ENCODE measurements at places on chromosomes 3 and 15.

GRCh38 chr3:172541945-172542488 lies 18.8 kb upstream of the TNFSF10 start:
- no peak for DNase-seq

DNA sequence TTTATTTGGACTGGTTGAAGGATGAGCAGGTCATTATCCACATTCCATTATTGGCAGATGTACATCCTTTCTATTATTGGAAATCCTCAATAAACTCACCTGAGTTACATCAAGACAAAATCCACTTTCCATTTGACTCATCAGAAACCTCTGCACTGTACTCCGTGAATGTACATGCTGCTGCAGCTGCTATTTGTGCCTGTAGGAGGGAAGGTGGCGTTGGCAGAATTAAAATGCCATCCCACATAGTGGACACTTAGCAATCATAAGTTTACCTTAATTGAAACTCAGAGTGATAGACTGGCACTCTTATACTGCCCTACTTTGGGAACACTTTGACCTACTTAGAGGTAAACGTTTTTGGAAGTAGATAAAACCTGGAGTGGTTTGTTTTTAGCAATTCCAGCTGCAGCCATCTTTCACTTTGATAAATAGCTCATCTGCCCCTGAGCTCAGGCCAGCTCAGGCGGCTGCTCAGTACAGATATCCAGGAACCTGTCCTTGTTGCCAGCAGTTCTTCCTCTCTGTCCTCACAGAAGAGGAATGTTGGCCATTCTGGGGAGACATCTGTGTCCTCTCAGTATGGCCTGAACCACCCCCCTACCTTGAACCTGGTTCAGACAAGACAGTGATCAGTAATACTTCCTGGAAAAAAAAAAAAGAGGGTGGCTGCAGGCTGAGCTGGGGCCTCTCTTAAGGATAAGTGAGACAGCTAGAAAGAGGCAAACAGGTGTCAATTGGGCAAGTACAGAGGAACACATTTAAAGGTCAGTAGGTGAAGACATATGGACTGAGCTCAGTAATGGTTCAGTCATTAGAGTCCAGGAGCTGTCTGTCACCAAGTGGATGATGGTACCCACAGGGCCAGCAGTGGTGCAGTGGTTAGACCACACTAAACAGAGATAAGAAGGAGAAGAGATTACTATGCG lies 153.4 kb upstream of the UMPS start:
- no peak for DNase-seq

DNA sequence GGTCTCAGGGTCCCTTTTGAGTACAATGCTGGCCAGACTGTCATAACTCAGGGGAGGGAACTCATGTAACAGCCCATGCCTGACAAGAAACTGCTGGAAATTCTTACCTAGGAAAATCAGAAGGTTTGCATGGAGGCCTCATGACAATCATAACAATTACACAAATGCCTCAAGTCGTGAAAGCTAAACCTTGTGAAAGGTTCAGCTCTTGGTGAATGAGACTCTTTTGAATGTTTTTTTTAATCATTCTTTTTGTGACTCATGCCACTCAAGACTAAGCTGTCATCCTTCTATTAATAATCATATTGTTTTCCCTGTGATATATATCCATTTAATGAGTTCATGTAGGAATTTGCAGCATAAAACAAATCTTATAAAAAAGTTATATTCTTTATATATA lies 61.4 kb upstream of the LEKR1 start:
- no peak for DNase-seq

GRCh38 chr3:126113733-126114442 lies 30.0 kb upstream of the SLC41A3 start:
- DNase-seq, result no peak

DNA sequence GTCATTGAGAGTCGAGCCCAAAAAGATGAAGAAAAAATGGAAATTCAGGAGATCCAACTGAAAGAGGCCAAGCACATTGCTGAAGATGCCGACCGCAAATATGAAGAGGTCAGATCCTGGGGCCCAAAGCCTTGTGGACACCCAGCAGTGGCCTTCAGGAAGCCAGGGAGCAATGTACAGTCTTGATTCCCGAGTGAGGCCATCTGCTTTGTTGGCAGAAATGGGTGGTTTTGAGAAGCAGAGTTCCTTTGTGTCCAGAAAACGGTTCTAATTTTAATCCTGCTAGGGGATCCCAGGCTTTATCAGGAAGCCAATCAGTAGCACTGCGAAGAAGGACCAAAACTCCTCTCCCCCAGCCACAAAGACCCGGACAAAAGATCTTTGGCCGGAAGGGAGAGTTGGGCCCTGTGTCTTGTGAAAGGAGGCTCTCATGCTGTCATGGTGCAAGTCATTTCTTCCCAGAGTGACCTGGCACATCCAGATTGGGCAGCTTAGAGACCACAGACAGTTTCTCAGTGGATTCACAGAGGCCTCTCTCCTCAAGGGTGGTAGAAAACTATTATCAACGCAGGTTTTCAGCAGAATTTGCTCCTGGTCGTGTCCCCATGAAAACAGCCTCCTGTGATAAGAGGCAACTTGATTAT lies 17.1 kb downstream of the TPM1 start:
- DNase-seq, result no peak

GRCh38 chr3:27311400-27311799 lies 57.8 kb downstream of the NEK10 start:
- DNase-seq, result no peak

DNA sequence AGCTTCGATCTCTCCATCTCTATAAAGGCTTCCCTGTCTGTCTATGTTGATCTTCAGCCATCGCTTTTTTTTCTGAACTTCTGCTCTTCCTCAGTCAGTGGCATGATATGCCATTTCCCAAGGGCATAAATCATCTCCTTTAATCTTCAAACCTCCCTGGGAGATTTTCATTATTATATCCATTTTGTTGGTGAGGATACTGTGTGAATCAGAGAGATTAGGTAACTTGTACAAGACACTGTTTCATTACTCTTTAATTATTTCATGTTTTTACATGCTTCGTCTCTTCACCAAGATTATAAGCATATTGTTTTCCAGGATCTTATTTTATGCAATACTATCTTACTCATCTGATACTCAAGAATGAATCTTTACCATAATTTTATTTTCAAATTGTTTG lies 124.8 kb upstream of the ATP11B start:
- no peak for DNase-seq

DNA sequence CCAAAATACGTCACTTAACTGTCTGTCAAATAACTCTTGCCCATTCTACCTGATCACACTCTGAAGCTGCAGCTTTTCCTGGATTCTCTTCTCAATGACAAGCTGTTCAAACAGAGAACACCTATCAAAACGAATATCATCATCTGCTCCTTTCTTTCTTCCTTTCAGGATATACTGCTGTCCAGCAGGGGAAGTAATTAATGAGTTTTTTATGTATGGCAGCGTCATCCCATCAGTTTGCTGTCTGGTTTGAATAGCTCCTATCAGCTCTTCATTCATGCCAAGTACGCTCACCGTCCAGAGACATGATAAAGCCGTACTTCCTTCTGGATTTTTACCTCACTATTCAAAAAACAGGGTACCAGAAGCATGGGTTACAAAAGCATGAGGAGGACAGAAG lies at the start of gene CHRM5:
CHRM5 (plus strand) TSS at position 274 of the 400 bp plus-strand sequence. CDS start 94,221 bp downstream, outside the sequence.
- no peak for DNase-seq

- DNase-seq, result peak; percentile 48
Measured at GRCh38 chr15:100849021-100849854, 30.4 kb upstream of the ALDH1A3 start.

GRCh38 chr3:64578797-64579196 lies 109.0 kb downstream of the ADAMTS9 start:
- no peak for DNase-seq

DNA sequence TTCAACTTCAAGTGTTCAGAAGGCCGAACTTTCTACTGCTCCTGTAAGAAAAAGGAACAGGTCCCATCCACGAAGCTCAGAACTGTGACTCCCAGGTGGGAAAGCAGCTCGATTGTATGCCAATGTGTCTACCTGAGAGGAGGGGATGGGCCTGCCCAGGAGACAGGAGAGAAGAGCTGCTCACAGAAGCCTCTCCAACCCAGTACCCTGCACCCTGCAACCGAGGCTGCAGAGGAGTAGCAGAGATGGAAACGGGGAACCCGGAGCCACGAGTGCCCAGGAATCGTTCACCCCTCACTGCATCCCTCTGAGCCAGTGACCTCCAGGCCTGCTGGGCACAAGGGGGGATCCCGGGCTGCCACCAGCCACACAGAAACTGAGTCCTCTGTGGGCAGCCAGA lies 86.5 kb upstream of the PRR23E start:
- no peak for DNase-seq

DNA sequence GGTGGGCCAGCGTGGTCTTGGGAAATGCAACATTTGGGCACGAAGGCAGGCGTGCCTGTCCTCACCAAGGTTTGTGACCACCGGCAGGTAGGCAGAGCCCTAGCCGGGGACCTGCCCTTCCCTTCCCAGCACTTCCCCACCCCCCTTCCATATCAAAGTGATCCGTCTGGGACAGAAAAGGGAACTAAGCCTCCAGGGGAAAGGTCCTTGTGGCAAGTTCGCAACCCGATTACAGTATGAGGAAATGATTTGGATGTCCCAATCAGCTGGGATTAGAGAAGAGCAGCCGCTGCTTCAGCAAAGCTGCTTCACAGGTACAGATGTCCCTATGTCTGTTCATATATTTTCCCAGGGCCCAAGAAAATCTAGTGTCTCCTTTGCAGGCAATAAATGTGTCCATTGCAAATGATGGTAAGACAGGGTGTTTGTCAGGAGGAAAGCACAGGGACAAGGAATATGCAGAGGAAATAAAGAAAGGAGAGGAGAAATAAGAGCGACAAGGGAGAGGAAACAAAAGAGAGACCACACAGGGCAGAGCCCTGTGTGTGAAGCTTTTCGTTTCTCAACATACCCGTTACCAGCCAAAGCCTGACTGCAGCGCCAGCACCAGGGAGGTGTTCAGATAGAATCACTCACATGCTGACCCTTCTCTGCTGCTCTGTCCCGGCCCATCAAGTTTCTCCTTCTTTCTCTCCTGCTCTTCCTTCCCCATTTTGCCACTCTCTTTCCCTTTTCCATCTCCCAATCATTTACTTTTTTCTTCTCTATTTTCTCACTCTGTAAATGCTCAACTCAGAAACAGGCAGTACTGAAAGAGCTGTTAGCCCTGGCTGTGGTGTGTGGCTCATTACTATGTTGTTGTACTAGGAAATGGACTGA lies 17.4 kb upstream of the SECISBP2L start:
- DNase-seq, result no peak

- DNase-seq, result no peak
Measured at GRCh38 chr15:97791824-97792792, 168.4 kb upstream of the ARRDC4 start.

GRCh38 chr3:42975456-42975855 lies 3.7 kb upstream of the GASK1A start:
- DNase-seq, result no peak
